Fibroblast of skin of right biceps (primary cell): ENCODE measurements at places on chromosomes 13 and 19.

DNA sequence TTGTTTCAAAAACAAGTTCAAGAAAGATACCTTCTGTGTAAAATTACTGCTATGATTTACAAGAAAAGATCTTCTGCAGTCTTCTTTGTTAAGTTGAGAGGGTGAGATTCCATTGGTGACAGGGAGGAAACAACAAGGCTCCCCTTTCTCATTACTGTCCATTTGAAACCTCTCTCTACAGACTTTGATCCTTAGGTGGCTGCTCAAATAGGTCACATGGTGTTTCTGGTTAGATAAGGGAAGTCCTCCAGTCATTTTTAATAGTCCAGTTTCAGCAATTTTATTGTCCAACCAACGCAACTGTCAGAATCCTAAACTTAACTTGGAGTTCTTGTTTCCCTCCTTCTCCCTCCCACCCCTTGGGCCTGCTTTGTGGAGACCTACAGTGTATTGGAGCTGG lies 390.4 kb downstream of the EFNB2 start:
- DNase-seq: no peak

GRCh38 chr13:113170511-113170910 lies 12.1 kb downstream of the PROZ start:
- no peak for DNase-seq

DNA sequence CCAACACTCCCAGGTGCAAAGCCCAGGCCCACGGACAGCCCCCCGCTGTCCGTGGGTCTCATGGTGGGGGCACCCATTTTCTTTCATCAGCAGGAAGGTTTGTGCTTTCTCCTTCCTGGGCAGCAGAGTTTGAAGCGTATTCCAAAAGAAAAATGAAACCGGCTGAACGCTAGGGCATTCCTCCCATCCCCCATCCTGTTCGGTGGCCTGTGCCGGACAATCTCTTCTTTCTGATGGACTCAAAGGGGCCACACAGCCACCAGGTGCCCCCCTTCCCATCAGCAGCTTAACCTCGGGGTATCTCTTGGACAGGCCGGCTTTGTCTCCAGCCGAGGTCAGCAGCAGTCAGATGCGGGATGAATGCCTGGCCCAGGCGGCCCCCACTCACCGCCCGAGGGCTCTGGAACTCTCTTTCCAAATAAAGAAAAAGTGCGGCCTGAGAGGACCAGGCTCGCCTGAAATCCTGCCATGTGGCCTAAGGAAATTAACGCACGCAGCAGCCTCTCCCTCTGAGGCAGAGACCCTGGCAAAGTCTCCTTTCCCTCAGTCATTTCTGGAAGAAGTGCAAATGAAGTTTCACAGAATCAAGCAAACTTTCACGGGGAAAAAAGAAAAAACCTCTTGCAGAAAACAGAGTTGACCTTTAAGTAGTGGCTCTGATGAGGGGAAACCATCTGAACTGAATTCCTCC lies 67.8 kb downstream of the RASA3 start:
- peak; percentile 43 for DNase-seq

GRCh38 chr13:71240911-71241310 lies 626.1 kb downstream of the DACH1 start:
- DNase-seq: no peak

DNA sequence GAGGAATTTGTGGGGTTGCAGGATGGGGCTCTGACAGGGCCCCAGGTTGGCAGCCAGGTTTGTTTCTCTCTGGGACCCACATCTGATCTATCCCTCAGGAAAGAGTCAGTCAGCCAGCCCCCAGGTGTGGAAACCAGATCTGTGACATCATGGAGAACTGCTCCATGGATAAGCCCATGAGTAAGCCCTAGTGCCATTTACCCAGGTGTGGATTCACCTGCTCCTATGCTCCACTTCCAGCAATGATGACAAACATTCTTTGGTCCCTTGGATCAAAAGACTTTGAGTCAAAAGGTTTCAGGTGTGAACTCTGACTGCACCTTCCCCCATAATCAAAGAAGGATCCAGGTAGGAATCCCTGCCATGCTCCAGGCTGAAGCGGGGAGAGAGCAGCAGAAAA lies 26.9 kb upstream of the IGFL4 start:
- no peak for DNase-seq

DNA sequence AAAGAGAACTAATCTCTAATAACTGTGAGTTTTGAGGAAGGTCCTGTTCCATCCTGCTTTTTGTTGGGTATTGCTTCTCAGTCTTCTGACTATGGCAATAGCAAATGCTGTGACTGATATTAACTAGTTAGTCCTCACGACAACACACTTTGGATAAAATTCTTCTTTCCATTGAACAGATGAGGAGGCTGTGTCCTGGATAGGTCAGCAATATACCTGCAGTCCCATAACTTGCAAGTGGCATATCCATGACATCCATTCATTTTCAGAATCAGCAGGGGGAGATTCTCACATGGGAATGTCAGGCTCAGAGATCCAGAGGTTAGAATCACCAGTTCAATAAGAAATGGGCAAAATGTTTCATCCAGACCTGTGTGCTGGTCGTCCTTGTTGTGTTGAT lies 7.4 kb downstream of the ZNF554 start:
- no peak for DNase-seq

- DNase-seq: peak; percentile 63
Observed at GRCh38 chr19:44807652-44808462, 1.0 kb upstream of the BCAM start.

- peak; percentile 14 for DNase-seq
Observed at GRCh38 chr13:113001241-113002140, 32.5 kb downstream of the MCF2L start.

DNA sequence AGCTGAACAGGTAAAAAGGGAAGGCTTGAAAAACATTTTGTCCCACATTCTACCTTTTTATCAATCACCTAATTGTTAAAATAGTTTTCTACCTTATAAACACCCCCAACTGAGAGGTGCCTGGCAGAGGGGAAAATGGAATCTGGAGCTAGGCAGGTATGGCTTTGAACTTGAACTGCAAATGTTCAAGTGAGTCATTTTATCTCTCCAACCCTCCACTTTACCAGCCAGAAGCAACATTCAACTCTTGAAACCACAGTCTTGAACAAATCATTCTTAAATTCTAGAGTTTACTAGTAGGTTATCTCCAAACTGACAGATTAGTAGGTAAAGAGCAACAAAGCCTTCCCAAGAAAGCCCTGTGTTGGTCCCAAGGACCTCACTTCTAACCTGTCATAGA lies 116.9 kb downstream of the ABCC4 start:
- DNase-seq: no peak

DNA sequence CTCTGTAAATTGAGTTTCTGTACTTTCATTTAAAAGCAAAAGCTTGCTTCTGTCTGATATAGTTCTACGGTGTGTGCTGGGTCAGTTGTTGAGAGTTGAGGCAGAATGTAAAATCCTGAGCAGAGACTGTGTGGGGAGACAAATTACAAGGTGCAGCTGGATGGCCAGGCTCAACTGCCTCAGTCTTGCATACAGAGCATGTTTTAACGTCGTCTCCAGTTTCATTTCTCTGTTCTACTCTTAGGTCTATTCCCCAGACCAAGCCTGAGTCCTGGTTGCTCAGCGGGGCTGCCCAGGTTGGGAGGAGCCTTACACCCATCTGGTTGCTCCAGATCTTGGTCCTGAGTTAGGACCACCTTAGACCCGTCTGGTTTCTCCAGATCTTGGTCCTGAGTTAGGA lies 54.4 kb upstream of the MEDAG start:
- no peak for DNase-seq

- DNase-seq: no peak
Observed at GRCh38 chr19:5178841-5179240, 161.8 kb downstream of the PTPRS start.

DNA sequence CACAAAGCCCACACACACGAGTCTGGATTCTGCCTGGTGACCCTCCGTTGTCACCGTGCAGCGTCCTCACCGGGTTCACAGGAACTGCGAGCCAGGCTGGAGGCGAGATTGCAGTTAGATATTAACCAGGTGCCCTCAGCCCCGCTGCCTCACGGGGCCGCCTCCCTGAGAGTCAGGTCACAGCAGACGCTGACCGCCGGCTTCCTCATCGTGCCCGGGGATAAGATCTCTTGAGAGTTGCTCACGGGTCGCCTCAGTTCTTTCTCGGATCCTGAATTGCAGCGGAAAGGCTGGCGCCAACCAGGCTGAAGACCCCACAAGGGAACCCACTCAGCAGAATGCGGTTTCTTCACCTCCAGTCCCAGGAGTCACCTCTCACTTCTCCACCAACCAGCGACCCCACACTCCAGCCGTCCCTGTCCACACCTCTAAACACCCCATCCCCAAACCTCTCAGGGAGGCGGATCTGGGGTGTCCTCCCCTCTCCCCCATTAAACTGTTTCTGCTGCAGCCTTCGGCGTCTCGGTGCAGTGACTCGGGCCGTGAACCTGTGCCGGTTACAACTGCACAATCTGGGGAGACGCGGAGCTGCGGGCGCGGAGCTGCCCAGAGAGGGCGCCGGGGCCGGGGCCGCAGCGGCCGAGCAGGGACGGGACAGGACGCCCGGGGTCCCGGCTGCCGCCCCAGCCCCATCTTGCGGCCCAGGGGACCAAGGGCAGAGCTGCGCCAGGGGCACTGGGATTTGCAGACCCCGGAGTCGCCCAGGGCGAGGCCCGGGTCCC lies 591 bp downstream of the ZNF823 start:
- DNase-seq: peak; percentile 24

- DNase-seq: peak; percentile 67
Observed at GRCh38 chr19:34808566-34808965, 35.6 kb upstream of the ZNF599 start.

DNA sequence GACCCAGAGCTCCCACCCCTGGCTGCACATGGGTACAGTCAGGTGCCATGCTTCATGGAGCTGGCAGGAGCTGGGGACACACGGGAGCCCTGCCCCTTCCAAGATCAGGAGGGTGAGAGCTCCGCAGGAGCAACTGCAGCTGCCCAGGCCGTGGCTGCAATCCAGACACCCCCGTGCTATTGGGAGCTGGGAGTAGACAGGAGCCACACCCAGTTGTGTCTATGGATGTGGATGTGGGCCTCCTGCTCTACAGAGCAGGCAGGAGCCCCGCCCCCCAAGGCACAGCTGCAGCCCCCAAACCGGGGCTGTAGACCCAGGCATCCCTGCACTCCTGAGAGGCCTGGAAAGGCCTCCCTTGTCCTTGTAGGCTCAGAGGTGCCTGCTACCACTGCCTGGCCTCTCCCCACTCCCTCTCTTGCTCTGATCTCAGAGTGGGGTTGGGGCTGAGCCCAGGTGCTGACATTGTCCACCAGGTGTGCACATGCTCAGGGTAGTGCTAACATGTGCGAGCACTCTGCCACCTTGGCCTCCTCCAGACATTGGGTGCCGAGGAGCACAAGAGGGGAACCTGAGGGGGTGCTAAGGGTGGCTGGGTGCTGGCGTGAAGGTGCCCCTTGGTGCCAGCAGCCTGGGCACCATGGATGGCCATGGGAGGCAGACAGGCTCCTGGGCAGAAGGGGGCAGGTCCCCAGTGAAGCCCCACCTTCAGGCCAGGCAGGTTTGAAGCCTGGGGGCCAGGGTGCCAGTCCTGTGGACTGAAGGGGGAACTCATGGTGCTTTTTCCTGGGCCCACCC lies 8.0 kb upstream of the BAX start:
- no peak for DNase-seq

- no peak for DNase-seq
Observed at GRCh38 chr13:31461923-31462322, 262.1 kb downstream of the B3GLCT start.

DNA sequence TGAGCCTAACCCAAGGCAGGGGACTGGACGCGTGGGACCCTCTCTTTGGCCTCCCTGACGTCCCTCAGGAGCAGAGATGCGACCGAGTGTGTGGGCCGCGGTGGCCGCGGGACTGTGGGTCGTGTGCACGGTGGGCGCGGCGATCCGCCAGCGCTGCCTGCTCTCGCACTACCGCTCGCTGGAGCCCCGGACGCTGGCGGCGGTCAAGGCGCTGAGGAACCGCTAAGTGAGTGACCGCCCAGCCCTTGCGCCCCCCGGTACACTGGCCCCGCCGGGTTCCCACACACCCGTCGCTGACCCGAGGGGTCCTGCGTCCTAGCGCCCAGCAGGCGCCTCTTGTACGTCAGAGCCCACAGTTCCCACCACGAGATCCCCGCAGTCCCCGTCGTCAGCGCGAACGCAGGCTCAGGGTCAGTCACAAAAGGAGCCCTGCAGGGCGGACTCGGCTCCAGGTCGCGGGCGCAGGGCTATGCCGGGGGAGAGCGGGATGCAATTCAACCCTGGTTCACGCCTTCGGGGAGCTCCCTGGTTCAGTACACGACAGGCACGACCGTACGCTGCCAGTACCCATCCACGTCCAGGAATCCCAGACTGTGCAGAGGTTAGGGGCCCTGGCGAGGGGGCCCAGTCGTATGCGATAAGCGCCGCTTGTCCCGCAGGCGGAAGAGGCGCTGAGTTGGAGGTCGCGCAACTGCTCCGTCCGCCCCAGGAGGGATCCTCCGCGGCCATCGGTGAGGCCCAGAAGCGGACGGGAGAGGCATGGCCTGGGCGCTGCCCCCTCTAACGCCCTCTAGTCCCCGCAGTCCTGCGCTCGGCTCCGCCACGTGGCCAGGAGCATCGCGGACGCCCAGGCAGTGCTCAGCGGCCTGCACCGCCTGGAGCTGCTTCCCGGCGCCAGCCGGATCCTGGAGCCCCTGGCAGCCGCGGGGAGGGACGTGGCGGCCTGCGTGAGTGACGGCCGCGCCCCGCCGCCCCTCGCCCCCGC lies 3.6 kb upstream of the IFNL2 start:
- peak; percentile 5 for DNase-seq

DNA sequence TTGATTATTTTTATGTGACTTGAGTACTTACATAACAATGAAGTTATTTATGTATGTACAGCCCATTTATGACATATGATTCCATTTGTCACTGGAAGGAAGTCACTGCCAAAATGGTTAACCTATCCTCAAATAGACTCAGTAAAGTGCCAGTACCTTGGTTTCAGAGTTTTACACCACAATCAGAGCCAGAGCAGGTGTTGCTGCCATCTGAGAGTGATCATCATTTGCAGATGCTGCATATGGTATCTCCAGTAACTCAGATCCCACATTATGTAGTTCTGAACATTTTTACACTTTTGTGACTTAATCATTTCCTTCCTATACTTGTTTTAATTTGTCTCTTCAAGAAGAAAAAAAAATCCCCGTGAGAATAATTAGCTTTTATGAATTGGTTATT lies 313.3 kb downstream of the HS6ST3 start:
- DNase-seq: no peak

DNA sequence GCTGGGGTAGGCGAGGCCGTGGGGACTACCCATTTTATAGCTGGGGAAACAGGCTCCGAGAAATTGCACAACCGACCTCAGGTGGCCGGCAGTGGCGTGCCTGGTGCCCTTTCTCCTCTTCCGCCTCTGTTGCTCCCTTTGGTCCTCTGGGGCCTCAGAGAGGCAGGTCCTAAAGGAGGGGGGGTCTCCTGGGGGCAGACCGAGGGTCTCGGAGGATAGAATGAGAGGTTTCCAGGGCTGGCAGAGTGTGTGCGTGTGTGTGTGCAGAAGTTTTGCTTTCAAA lies 11.3 kb downstream of the STX10 start:
- DNase-seq: no peak

DNA sequence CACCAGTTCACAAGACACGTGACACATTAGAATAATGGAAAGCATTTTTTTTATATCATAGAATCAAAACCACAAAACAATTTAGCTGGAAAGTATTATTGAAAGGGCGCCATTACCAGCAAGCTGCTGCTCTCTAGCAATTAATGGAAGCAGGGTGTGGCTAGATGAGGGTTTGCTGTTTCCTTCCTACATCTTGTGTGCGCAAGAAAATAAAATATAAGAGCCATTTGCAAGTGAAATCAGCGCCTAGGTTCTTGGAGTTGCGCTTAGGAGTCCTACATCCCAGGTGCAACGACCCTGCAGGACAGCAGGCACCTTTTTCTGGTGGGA lies 140.9 kb downstream of the ZNF536 start:
- DNase-seq: no peak

GRCh38 chr19:38880882-38881609 lies 3.0 kb upstream of the RINL start:
- no peak for DNase-seq

- no peak for DNase-seq
Observed at GRCh38 chr19:15864824-15865223, 33.0 kb downstream of the CYP4F2 start.
